ENCODE measurements at places on chromosomes 6 and 20.

DNA sequence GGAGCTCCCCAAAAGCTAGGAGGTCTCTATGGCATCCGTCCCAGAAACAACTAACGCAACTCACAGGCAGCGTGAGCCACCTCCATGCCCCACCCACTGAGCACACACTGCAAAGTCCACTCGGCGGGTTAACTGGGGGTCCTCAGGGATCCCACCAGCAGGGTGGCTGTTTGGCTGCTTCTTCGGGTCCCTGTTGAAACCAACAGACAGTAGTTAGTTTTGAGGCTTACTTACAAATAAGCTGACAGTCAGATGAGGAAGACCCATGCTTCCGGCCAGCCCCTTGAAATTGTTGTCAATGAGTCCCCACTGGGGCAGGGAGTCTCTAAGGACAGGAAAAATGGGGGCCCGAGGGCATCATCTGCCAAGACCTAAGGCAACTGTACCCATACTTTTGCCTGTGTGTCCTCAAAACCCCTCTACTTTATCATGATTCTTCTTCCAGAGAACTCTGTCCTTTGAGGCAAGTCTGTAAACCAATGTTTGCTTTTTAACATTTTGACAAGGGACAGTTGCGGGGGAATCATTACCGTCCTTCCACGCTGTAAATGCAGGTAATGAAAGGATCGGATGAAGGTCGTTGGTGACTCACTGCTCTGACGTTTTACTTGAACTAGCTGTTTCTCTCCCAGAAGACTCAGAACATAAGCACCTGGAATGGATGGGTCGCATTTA, 2.2 kb upstream of the PCK1 start:
- DNase-seq, result no peak

GRCh38 chr20:18259730-18260129, 28.6 kb upstream of the ZNF133 start:
- no peak for DNase-seq

DNA sequence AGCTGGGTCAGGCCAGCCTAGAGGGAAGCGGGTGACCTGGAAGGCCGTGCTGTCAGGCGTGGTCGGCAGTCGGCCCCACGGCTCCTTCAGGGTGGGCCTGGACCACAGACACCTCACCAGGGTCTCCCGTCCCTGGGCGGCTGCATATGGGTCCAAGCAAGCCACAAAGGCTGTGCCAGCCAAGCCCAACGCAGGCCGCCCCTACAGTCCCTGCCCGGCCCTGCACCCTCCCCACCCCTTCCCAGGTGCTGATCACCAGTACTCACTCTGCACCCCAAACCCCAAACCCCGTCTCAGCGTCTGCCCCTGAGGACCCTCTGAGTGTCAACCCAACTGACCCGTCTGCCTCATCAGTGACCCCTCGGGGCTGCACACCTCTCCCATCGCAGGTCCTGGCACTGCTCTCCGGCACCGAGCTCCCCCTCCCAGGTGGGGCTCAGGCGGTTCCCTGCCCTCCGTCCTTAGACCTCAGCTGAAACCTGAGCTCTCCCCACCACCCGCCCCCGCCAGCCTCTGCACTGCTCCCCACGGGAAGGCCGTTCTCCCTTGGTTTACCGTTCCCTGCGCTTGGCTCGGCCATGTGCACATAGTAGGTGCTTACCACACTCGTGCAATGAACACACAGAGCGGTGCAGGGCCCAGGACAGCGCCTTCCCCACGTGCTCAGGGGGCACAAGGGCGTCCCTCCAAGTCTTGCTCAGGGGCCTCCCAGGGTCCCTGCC, 1.5 kb upstream of the PPDPF start:
- DNase-seq, result no peak

- no peak for DNase-seq
Measured at GRCh38 chr6:122838060-122838780, 49.2 kb downstream of the SMPDL3A start.

- DNase-seq, result no peak
Measured at GRCh38 chr20:19620446-19620845, 137.6 kb upstream of the RIN2 start.

GRCh38 chr6:107231243-107231642, 115.9 kb upstream of the BEND3 start:
- no peak for DNase-seq
